ENCODE measurements at places on chromosomes 2 and 18. TPM values are rescaled to one million over a fixed set of nuclear protein-coding genes. Genes with fewer than 3 reads are reported as not detected.

DNA sequence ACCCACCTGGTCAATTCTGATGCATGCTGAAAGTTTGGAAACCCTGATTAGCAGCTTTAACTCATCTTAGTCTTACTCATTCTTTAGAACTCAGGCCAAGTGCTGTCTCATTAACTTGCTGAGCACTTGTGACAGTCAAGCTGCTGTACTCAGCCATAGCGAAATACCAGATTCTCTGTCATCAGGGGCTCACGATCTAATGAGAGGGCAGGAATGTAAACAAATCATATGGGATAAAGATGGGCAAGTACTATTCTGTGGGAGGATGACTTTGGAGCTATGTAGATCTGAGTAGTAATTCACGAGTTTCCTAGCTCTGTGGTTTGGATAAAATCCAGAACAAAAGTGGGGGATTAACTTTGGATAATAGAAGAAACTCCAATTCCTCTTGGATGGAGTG, 376.6 kb downstream of the HRH4 start:
- no peak for DNase-seq

- no peak for DNase-seq
These were observed 82.4 kb downstream of the CTIF start for GRCh38 chr18:48621240-48621639.

- DNase-seq, result no peak
These were observed 97.1 kb downstream of the SH3RF3 start for GRCh38 chr2:109226128-109226527.

DNA sequence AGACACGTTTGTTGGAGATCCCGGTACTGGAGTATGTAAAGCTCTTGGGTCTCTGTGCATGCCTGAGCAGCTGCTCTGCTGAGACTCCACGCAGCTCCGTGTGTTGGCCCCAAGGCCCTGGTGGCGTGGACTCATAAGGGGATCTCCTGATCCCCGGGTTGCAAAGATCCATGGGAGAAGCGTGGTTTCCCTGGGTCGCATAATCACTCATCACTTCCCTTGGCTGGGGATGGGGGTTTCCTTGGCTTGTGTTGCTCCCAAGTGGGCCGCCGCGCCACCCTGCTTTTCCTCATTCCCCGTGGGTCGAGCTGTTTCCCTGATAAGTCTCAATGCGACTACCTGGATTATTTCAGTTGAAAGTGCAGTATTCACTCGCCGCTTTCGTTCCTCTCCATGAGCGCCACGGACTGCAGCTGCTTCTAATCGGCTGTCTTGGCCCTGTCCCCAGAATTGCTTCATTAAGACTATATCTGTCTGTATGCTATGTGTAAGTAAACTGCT, 76.0 kb downstream of the EPC2 start:
- peak; percentile 47 for DNase-seq

DNA sequence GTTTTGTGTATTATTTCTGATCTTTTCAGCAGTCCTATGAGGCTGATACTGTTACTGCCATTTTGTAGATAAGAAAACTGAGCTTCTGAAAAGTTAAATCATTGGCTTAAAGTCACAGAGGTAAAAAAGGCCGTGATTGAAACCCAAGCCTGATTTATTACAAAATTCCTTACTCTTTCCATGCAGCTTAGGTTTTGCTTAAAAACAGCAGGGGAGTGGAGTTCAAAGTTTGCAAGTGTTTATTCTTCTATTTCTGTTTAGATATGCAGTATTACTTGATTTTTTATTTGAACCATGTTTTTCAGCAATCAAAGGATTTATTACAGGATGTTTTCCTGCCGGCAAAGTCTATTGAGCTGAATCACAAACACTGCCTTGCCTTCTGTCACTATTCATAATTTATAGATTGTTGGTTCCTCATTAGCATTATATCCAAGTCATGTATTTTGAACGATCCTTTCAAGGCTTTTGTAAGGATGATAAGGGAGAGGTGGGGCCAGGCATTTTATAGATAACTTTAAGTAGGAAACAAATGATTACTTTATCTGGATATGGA, 31.9 kb upstream of the MSTN start:
- DNase-seq, result no peak

- DNase-seq, result no peak
These were observed 102.7 kb downstream of the CSRNP3 start for GRCh38 chr2:165572151-165572550.

DNA sequence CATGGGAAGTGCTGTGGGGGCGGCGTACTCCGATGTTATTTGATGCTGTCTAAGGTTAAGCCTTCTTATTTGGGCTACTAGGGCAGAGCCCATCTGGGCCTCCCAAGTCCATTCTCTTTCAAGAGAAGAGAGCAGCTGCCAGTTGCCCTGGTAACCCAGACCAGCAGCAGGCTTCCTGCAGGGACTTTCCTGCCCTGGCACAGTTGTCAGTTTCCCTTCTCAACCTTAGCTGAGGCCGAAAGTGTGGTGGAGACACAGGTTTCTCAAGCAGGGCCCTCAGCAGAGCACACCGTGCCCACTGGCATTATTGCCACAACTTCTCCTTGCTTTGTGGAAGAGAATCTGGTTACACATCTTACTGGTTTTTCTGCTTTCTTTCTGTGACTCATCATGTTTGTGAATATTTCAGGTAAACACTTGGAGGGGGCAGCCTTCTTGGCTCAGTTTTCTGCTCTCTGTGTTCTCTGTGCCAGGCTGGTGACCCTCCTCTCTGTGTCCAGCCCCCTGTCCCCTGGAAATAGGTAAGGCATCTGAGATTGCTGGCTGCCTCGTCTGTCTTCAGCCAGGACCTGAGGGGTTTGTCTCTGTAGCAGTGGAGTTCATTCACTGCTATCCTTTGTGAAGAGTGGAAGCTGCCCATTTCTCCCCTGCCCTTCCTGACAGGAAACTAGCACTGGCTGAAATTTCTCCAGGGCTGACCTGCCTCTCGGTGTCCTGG, 111.0 kb downstream of the B3GNT2 start:
- DNase-seq, result peak; percentile 73

GRCh38 chr2:189369566-189369965, 71.7 kb upstream of the WDR75 start:
- DNase-seq, result no peak

- DNase-seq, result no peak
These were observed 87.7 kb downstream of the RTP5 start for GRCh38 chr2:241957276-241957675.

DNA sequence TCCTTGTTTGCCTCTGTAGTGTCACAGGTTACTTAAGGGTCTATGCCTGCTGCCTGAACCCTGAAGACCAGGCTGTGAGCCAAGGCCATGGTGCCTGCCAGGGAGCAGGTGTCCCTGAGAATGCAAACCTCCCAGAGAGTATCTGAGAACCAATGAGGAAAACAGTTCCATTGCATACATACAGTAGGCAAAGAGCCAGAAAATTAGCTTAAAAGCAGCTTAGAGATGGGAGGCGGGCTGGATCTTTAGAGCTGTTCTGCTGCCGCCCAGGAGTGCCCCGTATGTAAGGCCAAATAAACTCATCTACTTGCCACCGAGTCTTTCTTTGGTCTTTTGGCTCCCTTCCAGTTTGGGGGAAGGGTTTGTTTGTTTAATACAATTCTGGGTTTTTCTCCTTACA, 327.9 kb downstream of the CLIP4 start:
- DNase-seq, result no peak

CD8A gene
- 1.3 TPM for total RNA-seq

RBKS gene
- 1.2 TPM for total RNA-seq

Measured in activated naive CD4-positive, alpha-beta T cell treated with anti-CD3 and anti-CD28 coated beads for 36 hours (primary cell).